Sigmoid colon (tissue), 7 donors: ENCODE measurements at places on chromosomes 1 and 21. TPM values are rescaled to one million over a fixed set of nuclear protein-coding genes. Genes with fewer than 3 reads are reported as not detected.

The DMRTA2 gene
- 0.27 TPM for total RNA-seq

The TTC3 gene
- total RNA-seq, result 108 TPM

The S100B gene
- total RNA-seq, result 126 TPM

The GPR52 gene
- 1.8 TPM for total RNA-seq

The FCGR2B gene
- 6.4 TPM for total RNA-seq

The CYP4A22 gene
- total RNA-seq, result not detected

The PLA2G2A gene
- 121 TPM for total RNA-seq

The FAM20B gene
- total RNA-seq, result 36.3 TPM
